ENCODE measurements at places on chromosomes 11 and 22.

GRCh38 chr22:33524511-33525260, 395.6 kb downstream of the LARGE1 start:
- no peak for DNase-seq

DNA sequence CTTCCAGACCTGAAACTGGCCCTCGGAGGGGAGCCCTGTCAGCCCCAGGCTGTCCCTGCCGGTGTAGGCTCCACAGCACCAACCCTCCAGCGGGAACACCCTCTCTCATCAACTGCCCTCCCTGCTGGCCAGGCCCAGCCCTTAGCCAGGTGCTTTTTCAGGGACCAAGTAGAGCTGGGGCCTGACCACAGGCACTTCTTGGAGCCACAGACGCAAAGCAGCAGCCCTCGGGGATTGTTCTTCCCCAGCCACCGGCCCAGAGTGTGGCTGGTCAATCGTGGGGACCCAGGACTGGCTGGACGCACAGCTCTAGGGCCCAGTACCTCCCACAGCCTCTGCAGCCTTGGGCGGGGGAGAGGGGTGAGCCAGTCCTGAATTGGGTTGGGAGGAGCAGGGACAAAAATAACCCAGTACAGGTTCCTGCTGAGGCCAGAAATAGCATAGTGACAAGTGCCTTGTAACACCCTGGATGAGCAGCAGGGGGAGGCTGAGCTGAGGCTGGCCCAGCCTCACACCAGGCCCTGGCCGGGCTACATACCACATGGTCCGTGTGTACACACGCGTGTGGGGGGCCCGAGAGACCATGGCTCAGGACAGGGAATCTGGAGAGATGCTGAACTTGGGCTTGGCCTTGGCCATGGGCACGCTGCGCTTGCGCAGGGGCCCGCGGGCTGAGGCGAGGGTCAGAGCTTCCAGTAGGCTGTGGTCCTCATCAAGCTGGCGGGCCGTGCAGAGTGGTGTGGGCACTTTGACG, 2.0 kb downstream of the KCNJ11 start:
- no peak for DNase-seq

DNA sequence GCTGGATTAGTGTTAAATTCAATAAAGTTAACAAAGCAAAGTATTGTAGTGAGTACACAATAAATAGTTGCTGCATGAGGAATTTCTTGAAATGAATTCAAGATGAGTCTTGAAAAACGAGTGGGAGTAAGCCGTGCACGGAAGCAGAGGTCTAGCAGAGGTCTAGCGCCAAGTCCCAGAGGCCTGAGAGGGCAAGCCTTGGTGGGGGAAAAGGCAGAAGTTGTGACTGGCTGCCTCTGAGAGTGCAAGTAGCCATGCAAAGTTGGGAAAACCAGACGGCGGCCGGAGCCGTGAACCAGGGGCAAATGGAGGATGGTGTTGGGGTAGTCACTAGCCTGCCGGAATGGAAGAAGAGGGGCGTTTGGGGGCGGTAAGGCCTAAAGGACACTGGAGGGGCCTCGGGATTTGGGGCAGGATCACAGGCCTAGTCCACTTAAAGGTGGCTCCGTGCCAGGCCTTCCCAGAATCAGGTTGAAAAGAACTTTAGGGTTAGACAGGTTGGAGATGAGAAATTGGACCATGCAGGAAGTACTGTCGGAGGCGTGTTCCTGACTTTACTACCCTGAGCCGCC, 379 bp upstream of the SLC3A2 start:
- DNase-seq: no peak

GRCh38 chr22:48414651-48415050, 1413.0 kb downstream of the BRD1 start:
- no peak for DNase-seq

- no peak for DNase-seq
Observed at GRCh38 chr11:18743900-18744514, 18.0 kb upstream of the IGSF22 start.

DNA sequence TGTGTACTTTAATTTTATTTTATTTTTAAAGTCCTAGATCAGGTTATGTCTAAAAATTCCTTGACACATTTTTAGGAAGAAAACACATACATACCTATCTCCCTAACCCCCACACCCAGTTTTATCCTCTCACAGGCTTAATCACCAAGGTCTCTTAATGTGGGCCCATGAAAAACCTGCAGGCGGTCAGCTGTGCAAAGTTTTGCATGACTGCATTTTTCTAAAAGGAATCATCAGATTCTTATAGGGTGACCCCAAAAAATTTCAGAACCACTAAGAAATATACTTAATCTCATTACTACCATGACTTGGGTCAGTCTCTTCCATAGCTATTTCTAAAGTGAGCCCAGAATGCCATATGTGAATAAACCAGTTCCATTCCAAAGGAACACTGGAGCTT, 19.8 kb downstream of the SAA1 start:
- DNase-seq: no peak

DNA sequence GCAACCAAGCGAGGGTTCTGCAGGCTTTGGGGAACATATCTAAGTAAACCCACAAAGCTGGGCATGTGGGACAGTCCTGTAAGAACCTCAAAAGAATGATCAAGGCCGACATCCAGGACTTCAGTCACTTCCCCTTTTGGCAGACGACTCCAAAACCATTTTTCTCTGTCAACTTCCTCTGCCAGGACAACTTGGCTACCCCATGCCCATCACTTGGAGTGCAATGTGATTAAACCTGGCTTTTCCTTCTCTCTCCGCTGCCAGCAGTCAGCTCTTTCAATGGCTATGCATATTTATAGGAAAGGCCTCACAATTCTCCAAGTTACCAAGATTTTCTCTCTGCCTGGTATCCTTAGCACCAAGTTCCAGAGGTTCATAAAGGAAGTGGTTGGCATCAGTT, 78.9 kb downstream of the C11orf58 start:
- no peak for DNase-seq

GRCh38 chr11:22192642-22193347, at the start of gene ANO5:
Gene ANO5 (plus strand): TSS chr11:22193085. CDS start chr11:22193493, 408 bp downstream.
- no peak for DNase-seq

- no peak for DNase-seq
Observed at GRCh38 chr11:112401036-112401769, 140.5 kb upstream of the PLET1 start.

- no peak for DNase-seq
Observed at GRCh38 chr11:102476069-102476468, 23.5 kb upstream of the TMEM123 start.

GRCh38 chr11:44467413-44467812, 98.0 kb upstream of the CD82 start:
- DNase-seq: no peak

GRCh38 chr11:34754171-34754823, 133.4 kb downstream of the EHF start:
- DNase-seq: no peak

DNA sequence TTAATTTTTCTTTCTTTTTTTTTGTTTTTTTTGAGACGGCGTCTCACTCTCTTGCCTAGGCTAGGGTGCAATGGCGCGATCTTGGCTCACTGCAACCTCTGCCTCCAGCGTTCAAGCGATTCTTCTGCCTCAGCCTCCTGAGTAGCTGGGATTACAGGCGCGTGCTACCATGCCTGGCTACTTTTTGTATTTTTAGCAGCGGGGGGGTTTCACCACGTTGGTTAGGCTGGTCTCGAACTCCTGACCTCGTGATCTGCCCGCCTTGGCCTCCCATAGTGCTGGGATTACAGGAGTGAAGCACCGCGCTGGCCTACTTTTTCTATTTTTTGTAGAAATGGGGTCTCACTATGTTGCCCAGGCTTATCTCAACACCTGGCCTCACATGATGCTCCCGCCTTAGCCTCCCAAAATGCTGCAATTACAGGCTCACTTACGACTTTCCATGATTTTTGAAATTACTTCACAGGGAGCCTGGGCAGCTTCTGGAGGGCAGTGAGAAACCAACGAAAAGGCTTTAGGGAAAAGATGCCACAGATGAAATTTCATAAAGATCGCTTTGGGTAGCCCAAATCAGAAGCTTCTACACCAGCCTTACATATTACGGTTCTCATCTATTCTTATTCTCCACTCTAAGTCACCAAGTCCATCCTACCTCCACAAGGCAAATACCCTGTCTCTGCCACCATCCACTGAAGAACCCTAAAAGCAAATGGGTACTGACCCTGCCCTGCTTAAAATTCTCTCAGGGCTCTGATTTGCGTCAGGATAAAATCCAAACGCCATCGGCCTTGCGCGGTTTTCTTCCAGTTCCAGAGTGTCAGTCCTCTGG, 866 bp upstream of the RRM1 start:
- no peak for DNase-seq

DNA sequence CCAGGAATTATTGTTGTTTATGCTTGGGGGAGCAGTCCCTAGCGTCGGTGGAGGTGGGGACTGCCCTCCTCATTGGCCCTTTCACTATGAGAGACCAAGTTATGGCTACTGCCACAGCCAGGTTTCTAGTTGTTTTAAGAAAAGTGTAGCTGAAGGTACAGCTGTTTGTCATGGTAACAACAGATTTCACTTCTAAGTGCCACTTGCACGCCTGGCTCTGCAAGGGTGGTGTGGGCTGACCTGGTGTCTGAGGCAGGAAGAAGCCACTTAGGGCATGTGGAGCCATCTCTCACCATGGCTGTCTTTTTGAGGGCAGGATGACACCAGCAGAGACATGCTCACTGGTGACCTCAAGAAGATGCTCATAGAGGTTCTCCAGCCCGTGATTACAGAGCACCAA, 46.3 kb upstream of the MPEG1 start:
- DNase-seq: no peak

- DNase-seq: no peak
Observed at GRCh38 chr22:45599836-45600577, 71.6 kb upstream of the ATXN10 start.

DNA sequence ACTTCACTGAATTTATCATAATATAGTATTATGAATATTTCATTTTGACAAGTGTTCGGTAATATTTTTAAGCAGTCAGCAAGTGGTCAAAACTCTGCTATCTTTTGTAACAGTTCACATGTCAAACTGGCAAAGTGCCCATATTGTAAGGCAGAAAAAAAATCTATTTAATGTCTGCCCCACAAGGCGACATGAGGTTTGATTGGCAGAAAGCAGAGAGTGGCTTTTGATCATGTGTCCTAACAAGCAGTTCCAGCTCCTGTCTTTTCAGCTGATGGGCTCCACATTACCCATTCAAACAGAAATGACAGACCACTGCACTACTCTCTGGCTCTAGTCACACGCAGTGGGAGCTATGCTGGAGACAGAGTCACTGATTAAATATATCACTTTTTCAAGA, 59.0 kb downstream of the SOX6 start:
- no peak for DNase-seq

Data from stimulated activated CD8-positive, alpha-beta memory T cell treated with anti-CD3 and anti-CD28 coated beads, Interleukin-4, amount 100 ng/mL, for 1 hour (primary cell).